ENCODE measurements at places on chromosomes 12 and 14. TPM values are rescaled to one million over a fixed set of nuclear protein-coding genes. Genes with fewer than 3 reads are reported as not detected.

Gene DIO3
- total RNA-seq, result not detected

Gene ANKRD33
- total RNA-seq, result not detected

Gene BICDL1
- total RNA-seq, result 55.9 TPM

Gene YEATS4
- total RNA-seq, result 40.0 TPM

Gene LRIG3
- not detected for total RNA-seq

Gene IL31
- total RNA-seq, result not detected

Gene APOF
- not detected for total RNA-seq

Gene MAPKAPK5
- total RNA-seq, result 45.7 TPM

Gene GALNT9
- total RNA-seq, result not detected

Gene RPGRIP1
- not detected for total RNA-seq

Gene POTEG
- not detected for total RNA-seq

Gene CMKLR1
- not detected for total RNA-seq

Gene AHSA1
- total RNA-seq, result 142 TPM

Gene HOXC12
- total RNA-seq, result not detected

Gene ATF7
- 27.9 TPM for total RNA-seq

Gene KRT79
- total RNA-seq, result not detected

Gene TMEM119
- 0.63 TPM for total RNA-seq

Gene SLC8A3
- total RNA-seq, result 0.08 TPM

Gene FSCB
- not detected for total RNA-seq

Gene CMAS
- 32.6 TPM for total RNA-seq

Gene ADAM20
- total RNA-seq, result 0.33 TPM
